Hepatic stellate cell (primary cell): ENCODE measurements at places on chromosomes 6 and 20.

DNA sequence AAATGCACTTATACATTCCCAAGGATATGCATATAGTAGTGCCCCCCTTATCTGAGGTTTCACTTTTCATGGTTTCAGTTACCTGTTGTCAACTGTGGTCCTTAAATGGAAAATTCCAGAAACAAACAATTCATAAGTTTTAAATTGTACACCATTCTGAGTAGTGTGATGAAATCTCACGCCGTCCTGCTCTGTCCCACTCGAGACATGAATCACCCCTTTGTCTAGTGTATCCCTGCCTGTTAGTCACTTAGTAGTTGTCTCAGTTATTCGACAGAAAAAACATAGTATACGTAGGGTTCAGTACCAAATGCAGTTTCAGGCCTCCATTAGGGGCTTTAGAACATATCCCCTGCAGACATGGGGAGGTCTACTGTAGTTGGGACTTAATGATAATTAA lies 57.0 kb downstream of the MAP1LC3A start:
- no peak for DNase-seq

DNA sequence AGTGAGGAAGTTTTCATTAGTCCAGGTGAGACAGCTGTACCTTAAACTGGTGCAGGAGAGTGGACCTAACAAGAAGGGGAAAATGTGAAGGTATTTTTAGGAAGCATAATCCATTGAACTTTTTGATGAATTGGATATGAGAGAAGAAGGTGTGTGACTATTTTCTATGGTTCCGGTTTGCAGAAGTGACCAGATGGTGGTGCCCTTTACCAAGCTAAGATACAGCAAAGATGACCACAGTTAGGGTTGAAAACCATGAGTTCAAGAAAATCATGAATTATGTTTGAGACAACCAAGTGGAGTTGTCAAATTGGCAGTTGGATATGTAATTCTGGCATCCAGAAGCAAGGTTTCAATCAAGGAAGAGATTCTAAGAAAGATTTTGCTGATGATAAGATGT lies 61.9 kb upstream of the NRSN1 start:
- DNase-seq, result no peak

DNA sequence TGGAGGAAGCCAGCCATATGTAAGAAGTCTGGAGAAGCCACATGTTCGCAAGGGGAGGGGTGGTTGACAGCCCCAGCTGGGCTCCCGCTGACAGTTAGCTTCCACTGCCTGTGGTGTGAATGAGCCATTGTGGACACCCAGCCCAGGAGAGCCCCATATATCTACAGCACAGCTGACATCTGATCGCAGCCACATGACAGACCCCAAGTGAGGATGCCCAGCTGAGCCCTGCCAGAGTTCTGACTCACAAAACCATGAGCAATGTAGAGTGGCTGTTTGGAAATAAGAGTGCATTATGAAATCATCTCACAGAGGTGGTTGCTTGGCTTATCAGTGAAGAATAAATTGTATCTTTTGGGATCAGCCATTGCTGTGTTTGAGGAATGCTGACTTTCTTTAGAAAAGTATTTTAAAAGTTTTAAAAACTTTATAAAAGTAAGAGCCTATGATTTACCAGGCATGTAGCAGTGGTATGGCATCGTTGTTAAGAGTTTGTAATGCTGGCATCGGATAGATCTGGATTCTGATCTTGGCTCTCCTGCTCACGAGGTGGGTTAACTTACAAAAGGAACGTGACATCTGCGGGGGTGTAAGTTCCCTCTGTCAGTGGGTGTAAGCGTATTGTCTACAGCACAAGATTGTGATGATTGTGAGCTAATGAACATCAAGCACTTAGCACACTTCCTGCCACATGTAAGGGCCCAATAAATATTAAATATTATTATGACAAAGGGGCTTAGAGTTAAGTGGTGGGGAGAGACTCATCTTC lies 24.1 kb downstream of the CFAP61 start:
- no peak for DNase-seq

- DNase-seq, result peak; percentile 23
Measured at GRCh38 chr6:155382338-155382685, 68.0 kb upstream of the TFB1M start.

DNA sequence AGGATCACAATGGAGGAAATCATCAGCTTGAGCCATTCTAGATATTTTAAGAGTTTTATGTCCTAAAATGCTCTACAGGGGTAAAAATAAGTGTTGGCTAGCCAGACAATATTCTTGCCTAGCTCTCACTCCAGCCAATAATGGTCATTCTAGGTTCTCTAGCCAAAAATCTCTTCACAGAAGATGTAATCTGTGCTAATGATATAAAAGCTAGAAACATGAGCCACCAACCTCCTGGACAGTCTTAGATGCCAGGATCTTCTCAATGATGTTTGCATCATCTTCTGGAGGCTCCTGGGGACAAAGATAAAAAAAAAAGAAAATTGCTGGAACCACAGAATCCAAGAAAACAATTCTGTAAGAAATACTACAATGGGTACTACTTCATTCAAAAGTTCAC lies 119.1 kb downstream of the CHD6 start:
- DNase-seq, result no peak

DNA sequence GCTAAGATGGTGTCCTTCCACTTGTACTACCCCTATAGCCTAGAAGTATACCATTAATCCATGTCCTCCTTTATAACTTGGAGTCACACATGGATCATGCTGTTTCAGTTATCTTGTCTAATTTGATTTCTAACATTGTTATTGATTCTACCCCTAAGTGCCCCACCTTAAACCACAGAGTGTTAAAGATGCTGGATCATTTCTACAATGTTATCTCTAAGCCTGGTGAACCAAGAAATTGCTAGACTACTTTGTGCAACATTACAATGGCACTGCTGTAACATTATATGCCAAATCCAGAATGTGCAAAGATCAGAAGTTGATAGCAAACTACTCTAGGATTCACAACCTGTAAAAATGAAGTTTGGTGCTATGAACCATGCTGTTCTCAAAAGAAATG lies 1.7 kb downstream of the CGA start:
- DNase-seq, result no peak

- no peak for DNase-seq
Measured at GRCh38 chr6:37141281-37142049, 28.5 kb upstream of the PIM1 start.

- no peak for DNase-seq
Measured at GRCh38 chr6:147255948-147256674, 51.9 kb downstream of the STXBP5 start.

DNA sequence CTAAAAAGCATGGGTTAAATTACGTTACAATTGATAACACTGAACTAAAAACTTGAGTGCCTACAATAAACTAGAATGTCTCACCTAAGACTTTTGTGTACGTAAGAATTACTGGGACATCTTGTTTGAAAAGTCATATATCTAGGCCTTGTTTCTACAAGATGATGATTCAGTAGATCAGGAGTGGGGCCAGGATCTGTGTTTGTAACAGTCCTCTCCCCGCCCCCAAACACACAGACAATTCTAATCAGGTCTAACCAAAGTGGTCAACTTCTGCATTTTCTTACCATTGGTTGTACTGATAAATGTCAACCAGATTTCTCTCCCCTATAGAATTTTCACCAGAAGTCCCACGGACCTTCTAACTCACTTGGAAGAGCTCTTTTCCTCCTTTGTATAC lies 56.9 kb downstream of the RAMACL start:
- no peak for DNase-seq

DNA sequence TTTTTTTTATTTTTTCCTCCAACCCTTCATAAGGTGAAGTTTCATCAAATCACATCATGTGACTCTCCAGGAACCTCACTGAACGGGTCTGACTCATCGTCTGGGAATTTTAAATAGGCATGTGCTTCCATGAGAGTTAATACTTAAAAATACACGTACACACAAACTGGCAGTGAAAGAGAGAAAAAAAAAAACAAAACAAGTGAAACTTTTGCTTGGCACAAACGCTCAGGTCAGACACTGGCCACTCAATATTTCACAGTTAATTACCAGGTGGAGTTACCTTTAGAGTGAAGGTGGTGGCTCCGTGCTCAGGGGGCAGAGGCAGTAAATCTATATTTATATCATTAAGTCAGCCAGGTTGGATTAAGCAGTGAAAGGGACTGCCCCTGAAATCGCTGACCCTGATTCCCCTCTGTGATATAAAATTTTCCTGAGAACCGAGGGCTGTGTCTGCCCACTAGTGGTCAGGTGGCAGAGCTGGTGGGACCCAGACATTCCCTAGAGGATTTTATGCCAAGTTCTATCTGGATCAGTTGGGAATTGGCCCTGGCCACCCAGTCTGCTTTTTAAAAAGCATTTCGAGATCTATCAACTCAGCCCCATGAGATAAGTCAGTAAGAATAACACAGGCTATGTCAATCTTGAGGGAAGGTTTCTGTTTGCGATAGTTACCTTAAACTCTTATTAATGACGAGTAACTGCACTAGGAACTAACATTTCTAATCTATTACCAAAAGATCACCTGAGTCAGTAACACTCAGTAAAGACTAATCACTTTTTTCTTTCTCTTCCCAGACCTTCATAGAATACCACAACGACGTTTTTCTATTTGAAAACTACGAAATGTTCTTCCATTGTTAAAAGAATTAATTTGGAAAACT lies 259.1 kb downstream of the HDGFL1 start:
- peak; percentile 78 for DNase-seq

- DNase-seq, result no peak
Measured at GRCh38 chr20:58003525-58003924, 224.9 kb downstream of the ANKRD60 start.

DNA sequence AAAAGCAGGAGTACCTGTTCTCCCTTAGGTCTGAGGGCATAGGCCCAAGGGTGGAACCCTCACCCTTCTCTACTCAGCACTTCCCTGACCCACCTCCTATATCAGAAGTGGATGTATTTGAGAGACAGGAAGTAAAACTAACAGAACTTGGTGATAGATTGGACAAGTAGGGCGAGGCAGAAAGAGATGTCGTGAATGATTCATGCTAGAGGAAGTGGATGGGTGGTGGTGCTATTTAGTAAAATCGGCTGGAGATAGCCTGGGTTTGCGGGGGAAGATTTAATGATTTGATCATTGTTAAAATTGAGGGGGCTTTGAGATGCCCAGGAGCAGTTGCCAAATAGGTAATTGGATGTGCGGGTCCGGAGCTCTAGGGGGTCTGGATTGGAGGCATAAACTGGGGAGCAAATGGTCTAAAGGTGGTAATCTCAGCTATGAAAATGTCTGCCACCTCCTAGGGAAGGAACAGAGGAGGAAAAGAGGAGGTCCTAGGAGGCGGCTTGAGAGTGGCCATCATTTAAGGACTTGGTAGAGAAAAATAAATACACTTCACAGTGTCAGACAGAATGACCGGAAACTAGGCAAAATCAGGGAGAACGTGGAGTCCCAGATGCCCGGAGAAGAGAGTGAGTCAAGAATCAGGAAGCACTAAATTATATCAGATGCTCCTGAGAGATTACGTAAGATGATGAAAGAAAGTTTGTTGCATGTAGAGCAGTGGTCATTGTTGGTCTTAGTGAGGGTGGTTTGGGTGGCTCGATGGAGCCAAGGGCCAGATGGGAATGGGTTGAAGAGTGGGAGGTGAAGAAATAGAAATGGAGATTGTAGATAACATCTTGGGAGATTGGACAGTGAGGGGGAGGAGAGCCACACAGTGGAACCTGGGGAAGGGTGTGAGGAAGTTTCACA lies 142.0 kb downstream of the CEP57L1 start:
- DNase-seq, result no peak

DNA sequence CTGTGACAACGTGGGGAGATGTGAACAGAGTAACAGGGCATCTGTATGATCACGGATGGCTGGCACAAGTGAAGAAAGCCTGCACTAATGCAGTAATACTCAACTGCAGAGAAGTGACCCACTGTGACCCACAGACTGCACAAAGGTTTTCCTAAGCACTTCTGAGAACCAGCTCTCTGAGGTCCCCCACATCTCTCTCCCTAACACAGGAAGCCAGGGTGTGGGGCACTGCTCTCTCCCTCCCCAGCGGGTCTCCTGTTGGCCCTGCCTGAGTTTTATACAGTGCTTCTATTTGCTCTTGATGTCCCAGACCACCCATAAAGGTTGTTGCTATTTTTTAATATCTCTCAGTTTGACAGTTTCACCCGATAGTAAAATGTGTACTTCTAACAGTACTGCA lies 11.3 kb downstream of the APMAP start:
- DNase-seq, result no peak

DNA sequence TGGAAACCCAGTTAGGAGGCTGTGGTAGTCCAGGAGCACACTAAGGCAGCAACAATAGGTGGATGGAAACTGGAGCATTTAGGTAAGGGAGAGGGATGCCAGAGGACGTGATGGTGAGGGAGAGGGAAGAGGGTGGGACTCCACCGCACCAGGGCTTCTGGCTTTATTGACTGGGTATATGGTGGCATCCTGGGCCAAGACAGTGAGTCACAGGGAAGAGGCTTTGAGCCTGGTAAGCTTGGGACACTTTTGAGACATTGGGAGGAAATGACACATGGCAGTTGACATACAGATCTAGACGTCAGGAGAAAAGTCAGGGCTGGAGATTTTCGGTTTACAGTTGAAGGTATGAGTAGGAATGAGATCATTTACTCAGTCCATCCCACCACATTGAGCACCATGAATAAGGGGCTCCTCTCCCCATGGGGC lies 14.9 kb downstream of the NT5E start:
- DNase-seq, result peak; percentile 58

GRCh38 chr20:10047427-10047826 lies 12.6 kb downstream of the ANKEF1 start:
- DNase-seq, result no peak

- DNase-seq, result no peak
Measured at GRCh38 chr6:5764401-5764955, 242.2 kb downstream of the NRN1 start.

- DNase-seq, result no peak
Measured at GRCh38 chr6:159985296-159985945, 16.5 kb downstream of the IGF2R start.

DNA sequence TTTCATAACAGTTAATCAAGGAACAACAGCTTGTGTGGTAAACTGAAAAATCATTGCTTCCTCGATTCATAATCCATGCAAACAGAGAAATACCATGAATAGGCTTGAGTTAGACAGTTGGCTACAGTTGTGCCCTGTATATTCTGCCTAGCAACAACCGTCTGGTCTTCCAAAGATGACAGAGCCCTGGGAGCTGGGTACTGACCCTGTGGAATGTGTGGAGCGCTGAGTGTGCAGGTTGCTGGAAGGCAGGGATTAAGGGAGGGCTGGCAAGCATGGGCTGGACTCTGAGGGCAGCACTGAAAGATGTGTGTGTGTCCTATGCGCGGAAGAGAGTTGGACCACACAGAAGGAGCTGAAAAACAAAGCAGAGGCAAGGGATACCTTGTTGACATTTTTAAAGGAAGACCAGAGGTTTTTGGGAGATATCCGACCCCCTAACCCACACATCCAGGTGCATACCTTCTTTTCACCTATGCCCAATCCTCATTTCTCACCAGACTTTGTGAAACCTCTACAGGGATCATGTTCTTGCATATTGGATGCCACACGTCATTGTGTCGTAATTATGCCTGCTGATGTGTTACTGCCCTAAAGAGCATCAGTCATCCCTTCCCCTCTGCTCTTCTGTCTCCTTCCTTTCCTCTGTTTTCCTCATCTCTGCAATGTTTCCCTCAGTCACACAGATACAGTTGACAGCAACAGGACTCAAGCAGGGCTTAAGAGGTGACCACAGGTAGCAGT lies 58.2 kb upstream of the VGLL2 start:
- DNase-seq, result no peak

- DNase-seq, result no peak
Measured at GRCh38 chr20:32527447-32528055, 57.6 kb downstream of the NOL4L start.
